Pulmonary artery endothelial cell (primary cell): ENCODE measurements at places on chromosomes 12 and 14. TPM values are rescaled to one million over a fixed set of nuclear protein-coding genes. Genes with fewer than 3 reads are reported as not detected.

TGFB3 gene
- total RNA-seq: 2.6 and 3.1 TPM in 2 replicates

CLSTN3 gene
- 12.8 and 18.5 TPM in 2 replicates for total RNA-seq

PKP2 gene
- total RNA-seq: 2.4 and 13.8 TPM in 2 replicates

C12orf54 gene
- not detected in 2 replicates for total RNA-seq

NXPH4 gene
- total RNA-seq: 0.13 and 0.28 TPM in 2 replicates

SLC24A4 gene
- not detected in 2 replicates for total RNA-seq

RBM25 gene
- 30.8 and 37.7 TPM in 2 replicates for total RNA-seq

STON2 gene
- 0.11 and 0.13 TPM in 2 replicates for total RNA-seq
